Epithelial cell of proximal tubule (primary cell): ENCODE measurements at places on chromosomes 5 and 9. TPM values are rescaled to one million over a fixed set of nuclear protein-coding genes. Genes with fewer than 3 reads are reported as not detected.

DNA sequence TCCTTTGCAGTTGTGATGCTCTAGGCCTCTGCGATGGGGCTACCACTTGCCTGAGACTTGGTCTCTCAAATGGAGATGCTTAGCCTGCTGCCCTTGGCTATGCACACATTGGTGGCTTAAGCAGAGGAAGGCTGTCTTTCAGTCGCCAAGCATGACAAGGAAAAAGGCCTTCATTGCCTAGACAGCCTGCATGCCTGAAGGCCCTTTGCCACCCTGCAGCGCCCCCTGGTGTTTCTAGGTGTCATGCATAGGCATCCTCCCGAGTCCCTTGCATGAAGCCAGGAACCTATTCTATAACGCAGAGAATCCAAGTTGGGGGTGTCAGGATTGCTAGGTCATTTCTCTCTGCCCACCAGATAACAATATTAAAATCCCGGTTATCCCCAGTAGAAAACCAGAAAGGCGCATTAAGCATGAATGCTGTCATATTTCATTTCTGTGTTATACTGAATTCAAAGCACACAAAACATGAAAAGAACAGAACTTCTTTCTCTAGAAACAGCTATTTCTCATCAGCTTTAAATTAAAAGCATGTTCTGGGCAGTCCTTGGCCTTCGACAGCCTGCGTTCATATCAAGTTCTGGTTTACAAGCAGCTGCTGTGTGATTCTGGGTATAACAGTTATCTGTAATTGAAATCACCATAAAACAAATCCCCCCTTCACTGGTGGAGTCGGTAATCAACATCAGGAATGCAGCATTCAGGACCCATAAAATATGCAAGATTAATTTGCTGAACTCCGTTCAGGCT, 59.7 kb upstream of the TRPC7 start:
- DNase-seq: no peak

- DNase-seq: no peak
These were observed 276.4 kb downstream of the MEF2C start for GRCh38 chr5:88606626-88607025.

GRCh38 chr5:40172721-40173120, 507.0 kb upstream of the PTGER4 start:
- DNase-seq: no peak

BTF3 gene
- 731 and 741 TPM in 2 replicates for total RNA-seq

- no peak for DNase-seq
These were observed 131.4 kb upstream of the MINAR2 start for GRCh38 chr5:129616517-129616916.
